ENCODE measurements at places on chromosomes 4 and X. TPM values are rescaled to one million over a fixed set of nuclear protein-coding genes. Genes with fewer than 3 reads are reported as not detected.

Gene MAGIX
- 1.4 TPM for total RNA-seq

Gene GATA1
- not detected for total RNA-seq

- peaks cover 55% of the 10 kb centered on the region for H3K4me1 ChIP-seq
- H3K36me3 ChIP-seq = peaks cover 2% of the 10 kb centered on the region
- H3K4me3 ChIP-seq = peak overlapping the region; percentile 93
- no peak for DNase-seq
- no peaks in the 10 kb centered on the region for H3K27me3 ChIP-seq
- H3K27ac ChIP-seq = peak overlapping the region; percentile 99
Observed at GRCh38 chrX:24147165-24147564, 2.4 kb upstream of the ZFX start.

Gene PDE6B
- 4.1 TPM for total RNA-seq

DNA sequence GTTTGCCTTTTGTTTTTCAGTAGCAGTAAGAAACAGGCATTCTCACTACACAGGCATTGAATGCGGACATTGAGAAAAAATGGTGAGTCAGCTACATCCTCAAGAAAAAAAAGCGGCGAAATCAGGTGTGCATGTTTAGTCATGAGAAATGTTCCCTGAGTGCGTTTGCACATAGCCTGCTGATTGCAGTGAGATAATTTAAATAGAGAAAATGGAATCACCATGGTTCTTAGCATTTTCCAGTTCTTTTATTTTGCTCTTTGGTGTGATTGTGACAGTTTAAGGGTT is 54.1 kb upstream of the CLDN34 start:
- peak overlapping the region; percentile 77 for H3K4me3 ChIP-seq
- H3K27ac ChIP-seq = no peak overlapping the region
- H3K27me3 ChIP-seq = no peaks in the 10 kb centered on the region
- H3K36me3 ChIP-seq = peaks cover 3% of the 10 kb centered on the region
- H3K4me1 ChIP-seq = peaks cover 33% of the 10 kb centered on the region
- no peak for DNase-seq

DNA sequence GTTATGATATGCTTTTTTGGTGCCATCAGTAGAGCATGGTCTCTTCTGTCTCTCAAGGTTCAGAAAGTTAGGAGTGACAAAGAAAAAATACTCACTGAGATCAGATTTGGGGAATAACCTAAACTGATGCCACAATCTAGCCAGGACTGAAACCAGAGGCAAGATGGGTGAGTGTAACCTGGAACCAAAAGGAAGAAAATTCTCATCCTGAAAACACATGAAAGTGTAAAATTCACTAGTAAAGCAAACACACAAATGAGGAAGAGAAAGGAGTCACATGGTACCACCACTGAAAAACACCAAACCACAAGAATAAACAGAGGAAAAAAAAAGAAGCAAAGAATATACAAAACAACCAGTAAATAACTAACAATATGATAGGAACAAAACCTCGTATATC is 96.4 kb downstream of the ANXA10 start:
- H3K27me3 ChIP-seq = no peaks in the 10 kb centered on the region
- H3K36me3 ChIP-seq = no peaks in the 10 kb centered on the region
- no peak overlapping the region for H3K27ac ChIP-seq
- H3K4me1 ChIP-seq = peaks cover 5% of the 10 kb centered on the region
- no peak overlapping the region for H3K4me3 ChIP-seq

- DNase-seq = no peak
- no peak overlapping the region for H3K4me3 ChIP-seq
- H3K27me3 ChIP-seq = no peaks in the 10 kb centered on the region
- no peak overlapping the region for H3K27ac ChIP-seq
Observed at GRCh38 chrX:45379236-45379635, 178.6 kb upstream of the DIPK2B start.

DNA sequence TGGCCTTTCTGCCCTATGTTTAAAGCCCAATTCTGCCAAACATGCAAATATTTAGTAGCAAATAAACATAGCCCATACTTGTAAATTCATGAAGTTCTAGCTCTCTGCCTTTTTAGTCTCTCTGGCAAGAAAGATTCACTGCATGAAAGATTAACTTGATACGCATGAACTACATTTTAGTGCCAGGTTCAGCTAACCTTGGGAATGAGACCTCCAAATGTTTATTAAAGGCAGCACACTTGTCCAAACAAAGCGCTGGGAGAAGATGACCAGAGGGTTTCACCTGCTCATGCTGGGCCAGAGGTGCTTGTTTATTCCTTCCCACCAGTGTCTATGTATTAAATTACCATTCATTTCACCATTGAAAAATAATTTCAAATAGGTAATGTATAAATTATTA is 44.5 kb upstream of the IL1RAPL1 start:
- H3K4me1 ChIP-seq = peaks cover 5% of the 10 kb centered on the region
- DNase-seq = no peak
- no peaks in the 10 kb centered on the region for H3K27me3 ChIP-seq
- no peaks in the 10 kb centered on the region for H3K36me3 ChIP-seq
- H3K27ac ChIP-seq = no peak overlapping the region

DNA sequence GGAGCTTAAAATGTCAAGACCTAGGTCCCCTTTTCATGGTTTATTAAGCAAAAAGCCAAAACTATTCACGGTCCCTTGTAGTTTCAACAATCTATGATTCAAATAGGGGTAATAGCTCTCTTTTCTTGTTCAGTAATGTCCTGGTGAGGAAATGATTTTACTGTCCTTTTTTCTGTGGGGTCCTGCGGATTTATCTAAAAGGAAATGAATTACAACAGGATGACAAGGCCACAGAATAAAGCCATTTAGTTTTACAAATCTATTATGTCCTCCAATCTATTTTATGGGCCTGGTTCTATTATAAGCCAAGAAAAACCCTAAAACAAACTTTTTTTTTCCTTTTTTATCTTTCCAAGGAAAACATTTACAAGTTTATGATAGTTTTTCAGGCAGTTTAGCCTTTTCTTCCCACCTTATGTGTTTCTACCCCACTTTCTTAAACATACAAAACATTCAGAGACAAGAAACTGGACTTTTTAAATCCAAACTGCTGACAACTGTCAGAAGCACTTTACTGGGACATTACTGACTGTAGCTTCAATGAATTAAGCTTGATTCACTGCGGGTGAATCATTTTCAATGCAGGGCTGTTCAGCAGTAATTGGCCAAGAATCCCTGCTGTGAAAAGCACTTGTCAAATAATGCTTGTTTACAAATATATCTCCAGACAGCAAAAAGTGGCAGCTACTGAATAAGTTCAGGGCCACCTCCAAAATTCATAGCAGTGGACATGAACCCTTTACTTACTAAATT is 4.3 kb downstream of the EPHA5 start:
- DNase-seq = no peak
- H3K27ac ChIP-seq = no peak overlapping the region
- no peaks in the 10 kb centered on the region for H3K36me3 ChIP-seq
- H3K27me3 ChIP-seq = peaks cover 69% of the 10 kb centered on the region

DNA sequence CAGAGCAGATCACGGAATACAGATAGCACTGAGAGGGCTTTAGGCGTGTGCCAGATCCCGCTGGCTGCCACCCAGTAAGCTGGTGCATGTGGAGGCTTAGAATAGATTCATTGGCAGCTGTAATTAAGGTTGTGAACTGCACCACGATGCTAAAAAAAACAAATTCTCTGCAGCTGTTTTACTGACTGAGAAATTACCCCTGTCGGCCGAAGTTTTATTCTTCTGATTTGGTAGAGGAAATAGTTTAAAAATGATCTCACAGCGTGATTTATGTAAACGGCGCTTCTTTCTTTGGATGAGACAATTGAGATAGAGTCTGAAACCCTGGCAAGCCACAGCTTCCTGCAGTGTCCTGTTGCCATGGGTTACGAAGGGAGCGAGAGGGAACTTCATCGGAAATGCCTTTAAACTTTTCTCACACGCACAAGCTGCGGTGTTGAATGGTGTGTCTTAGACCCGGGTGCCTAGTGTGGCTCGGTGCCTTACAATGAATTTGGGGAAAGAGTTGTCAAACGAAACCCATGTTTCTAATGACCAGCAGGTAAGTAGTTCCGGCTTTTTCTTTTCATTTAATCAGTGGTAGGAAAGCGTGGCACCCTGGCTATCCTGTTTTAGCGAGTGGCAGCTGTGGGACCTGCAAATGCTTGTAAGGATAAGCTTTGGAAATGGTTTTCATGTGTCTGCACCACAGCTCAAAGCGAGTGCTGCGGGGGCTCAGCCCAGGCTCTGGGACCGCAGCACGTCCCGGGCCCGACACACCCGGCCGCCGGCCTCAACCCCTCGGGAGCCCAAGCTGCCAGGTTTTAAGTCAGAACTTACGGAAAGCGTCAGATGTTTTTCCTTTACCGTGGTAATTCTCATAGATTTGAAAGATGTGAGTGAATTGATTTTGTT is 71.7 kb upstream of the HGFAC start:
- peaks cover 67% of the 10 kb centered on the region for H3K4me1 ChIP-seq
- peak; percentile 36 for DNase-seq
- peaks cover 3% of the 10 kb centered on the region for H3K36me3 ChIP-seq
- peaks cover 7% of the 10 kb centered on the region for H3K27me3 ChIP-seq

Gene SSX4
- total RNA-seq = not detected

GRCh38 chrX:118745570-118745969 is 18.2 kb downstream of the IL13RA1 start:
- DNase-seq = no peak
- no peak overlapping the region for H3K4me3 ChIP-seq
- no peaks in the 10 kb centered on the region for H3K4me1 ChIP-seq
- no peak overlapping the region for H3K27ac ChIP-seq
- no peaks in the 10 kb centered on the region for H3K27me3 ChIP-seq

Gene DKK2
- total RNA-seq = not detected

- H3K4me1 ChIP-seq = peaks cover 14% of the 10 kb centered on the region
- H3K27me3 ChIP-seq = peaks cover 31% of the 10 kb centered on the region
- no peak overlapping the region for H3K27ac ChIP-seq
Observed at GRCh38 chr4:84578540-84579402, 4.2 kb upstream of the CDS1 start.

GRCh38 chr4:8282742-8283141 is 13.2 kb downstream of the HTRA3 start:
- no peaks in the 10 kb centered on the region for H3K36me3 ChIP-seq
- no peak for DNase-seq
- peak overlapping the region; percentile 13 for H3K27ac ChIP-seq

Gene F9
- total RNA-seq = not detected

- H3K27me3 ChIP-seq = peaks cover 4% of the 10 kb centered on the region
- H3K4me1 ChIP-seq = peaks cover 5% of the 10 kb centered on the region
- no peak within 1 kb of the TSS for H3K27ac ChIP-seq
- H3K4me3 ChIP-seq = no peak within 1 kb of the TSS
Observed at GRCh38 chr4:39406763-39407583, at the start of gene KLB. Gene KLB, plus strand, starts transcription at chr4:39406930. Its CDS starts 20 bp downstream, at chr4:39406950.

GRCh38 chrX:31178064-31178768 is 106.4 kb upstream of the FTHL17 start:
- peaks cover 6% of the 10 kb centered on the region for H3K36me3 ChIP-seq
- peak overlapping the region; percentile 27 for H3K27ac ChIP-seq
- no peak for DNase-seq
- H3K4me1 ChIP-seq = no peaks in the 10 kb centered on the region
- no peak overlapping the region for H3K4me3 ChIP-seq
- no peaks in the 10 kb centered on the region for H3K27me3 ChIP-seq
